A549 treated with CpdA at 1 μM for 4 hours (cell line): ENCODE measurements at places on chromosomes 3 and 15. TPM values are rescaled to one million over a fixed set of nuclear protein-coding genes. Genes with fewer than 3 reads are reported as not detected.

The ECE2 gene
- total RNA-seq = not detected in 5 replicates

The ST8SIA2 gene
- 0.44 to 1.0 TPM (median 0.75 TPM) in 5 replicates for total RNA-seq

The CDHR4 gene
- total RNA-seq = 0.16 to 0.53 TPM (median 0.40 TPM) in 5 replicates

The ARNT2 gene
- 14.4 to 17.8 TPM (median 16.9 TPM) in 5 replicates for total RNA-seq

The EEF1AKMT4 gene
- total RNA-seq = 9.5 to 13.9 TPM (median 13.2 TPM) in 5 replicates

The CLDN16 gene
- total RNA-seq = 0.02 to 0.15 TPM (median 0.06 TPM) in 3 of 5 replicates, not detected in the others

The AADACL2 gene
- total RNA-seq = not detected in 5 replicates

The SLC6A20 gene
- 0.02 to 0.05 TPM in 2 of 5 replicates, not detected in the others for total RNA-seq

The ARL6 gene
- 5.6 to 6.5 TPM (median 5.9 TPM) in 5 replicates for total RNA-seq

The NCK1 gene
- 25.4 to 30.5 TPM (median 29.1 TPM) in 5 replicates for total RNA-seq

The RAB6B gene
- 0.76 to 2.4 TPM (median 2.3 TPM) in 5 replicates for total RNA-seq

The RNU5B-1 gene
- total RNA-seq = not detected in 5 replicates

The SLC25A38 gene
- 37.3 to 45.5 TPM (median 39.3 TPM) in 5 replicates for total RNA-seq

The RAB8B gene
- total RNA-seq = 8.7 to 25.7 TPM (median 11.9 TPM) in 5 replicates

The IQCF6 gene
- not detected in 5 replicates for total RNA-seq

The PPCDC gene
- total RNA-seq = 16.9 to 21.9 TPM (median 18.6 TPM) in 5 replicates

The GP9 gene
- not detected in 5 replicates for total RNA-seq

The RASGRF1 gene
- total RNA-seq = 0.27 to 0.87 TPM (median 0.42 TPM) in 5 replicates

The GPR171 gene
- not detected in 5 replicates for total RNA-seq

The ITIH1 gene
- not detected in 5 replicates for total RNA-seq

The LRRC34 gene
- not detected in 5 replicates for total RNA-seq

The BLM gene
- 10.9 to 14.5 TPM (median 12.9 TPM) in 5 replicates for total RNA-seq

The MAN2C1 gene
- total RNA-seq = 64.3 to 95.6 TPM (median 73.4 TPM) in 5 replicates

The ZNF717 gene
- 2.5 to 3.9 TPM (median 3.0 TPM) in 5 replicates for total RNA-seq

The CNTN4 gene
- total RNA-seq = not detected in 5 replicates

The WNT7A gene
- total RNA-seq = 0.10 to 0.26 TPM (median 0.18 TPM) in 5 replicates

The USP4 gene
- total RNA-seq = 11.3 to 14.8 TPM (median 13.9 TPM) in 5 replicates

The KBTBD12 gene
- not detected in 5 replicates for total RNA-seq

The IMPG2 gene
- total RNA-seq = 0.01 to 0.02 TPM in 2 of 5 replicates, not detected in the others

The CHRNA5 gene
- total RNA-seq = 29.2 to 36.9 TPM (median 36.2 TPM) in 5 replicates

The MAP6D1 gene
- 4.1 to 6.5 TPM (median 5.3 TPM) in 5 replicates for total RNA-seq

The SERINC4 gene
- total RNA-seq = 0.05 to 0.12 TPM (median 0.08 TPM) in 4 of 5 replicates, not detected in the other

The CPN2 gene
- total RNA-seq = not detected in 5 replicates

The RFC4 gene
- 44.1 to 73.6 TPM (median 48.1 TPM) in 5 replicates for total RNA-seq

The CLDN1 gene
- 26.4 to 33.5 TPM (median 29.0 TPM) in 5 replicates for total RNA-seq

The IL1RAP gene
- total RNA-seq = 5.9 to 7.0 TPM (median 6.3 TPM) in 5 replicates

The RTP3 gene
- not detected in 5 replicates for total RNA-seq

The LMAN1L gene
- not detected in 5 replicates for total RNA-seq

The ARMC8 gene
- total RNA-seq = 20.5 to 28.2 TPM (median 22.9 TPM) in 5 replicates

The NRG4 gene
- total RNA-seq = 0.73 to 2.2 TPM (median 1.4 TPM) in 5 replicates

The PRR20G gene
- 0.05 to 0.21 TPM (median 0.13 TPM) in 4 of 5 replicates, not detected in the other for total RNA-seq

The ANKRD34C gene
- total RNA-seq = not detected in 5 replicates

The SCAANT1 gene
- total RNA-seq = 0.48 TPM in 1 of 5 replicates, not detected in the others

The P2RY14 gene
- not detected in 5 replicates for total RNA-seq

The ITIH4 gene
- 0.45 to 1.4 TPM (median 0.69 TPM) in 5 replicates for total RNA-seq

The SAMD7 gene
- total RNA-seq = not detected in 5 replicates

The APBA2 gene
- total RNA-seq = 17.2 to 21.8 TPM (median 18.3 TPM) in 5 replicates

The B3GNT5 gene
- 13.8 to 18.3 TPM (median 15.2 TPM) in 5 replicates for total RNA-seq

The DHX30 gene
- 39.9 to 49.0 TPM (median 46.8 TPM) in 5 replicates for total RNA-seq

The ZIC1 gene
- 0.02 TPM in 1 of 5 replicates, not detected in the others for total RNA-seq

The GPR27 gene
- 3.0 to 3.3 TPM (median 3.2 TPM) in 5 replicates for total RNA-seq

The HDC gene
- 0.07 to 0.16 TPM (median 0.10 TPM) in 3 of 5 replicates, not detected in the others for total RNA-seq

The GALNT15 gene
- total RNA-seq = 0.03 to 0.21 TPM in 2 of 5 replicates, not detected in the others

The CCR8 gene
- total RNA-seq = not detected in 5 replicates

The DNAH1 gene
- total RNA-seq = 0.52 to 1.1 TPM (median 1.1 TPM) in 5 replicates

The CACNA1D gene
- total RNA-seq = 0.72 to 1.2 TPM (median 1.1 TPM) in 5 replicates

The SLC38A3 gene
- 0.01 to 0.04 TPM in 2 of 5 replicates, not detected in the others for total RNA-seq
